ENCODE measurements at places on chromosomes 16 and 17.

DNA sequence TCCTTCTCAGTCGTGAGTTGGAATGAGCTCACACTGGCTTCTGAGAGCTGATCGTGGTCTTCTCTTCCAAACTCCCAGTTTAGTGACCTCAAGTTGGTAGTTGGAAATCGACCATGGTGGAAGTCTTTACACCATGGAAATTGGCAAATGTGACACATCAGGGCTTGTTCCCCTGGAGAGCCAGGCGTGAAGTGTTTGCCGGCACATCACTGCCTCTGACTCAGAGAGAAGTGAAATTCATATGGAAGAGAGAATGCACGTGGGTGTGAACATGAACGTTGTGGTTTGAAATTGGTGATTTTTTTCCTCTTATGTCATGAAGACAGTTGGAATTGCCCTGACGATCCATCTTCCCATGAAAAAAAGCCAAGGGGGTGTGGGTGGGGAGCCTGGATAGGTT, 47.4 kb downstream of the AXIN2 start:
- DNase-seq, result no peak

GRCh38 chr17:17859909-17860765, 23.4 kb upstream of the SREBF1 start:
- peak; percentile 73 for DNase-seq

- no peak for DNase-seq
These were observed 544.6 kb downstream of the CDH13 start for GRCh38 chr16:83171396-83171795.

GRCh38 chr17:8121407-8121680, 2.6 kb downstream of the HES7 start:
- no peak for DNase-seq

GRCh38 chr17:69326377-69327059, 415 bp downstream of the ABCA5 start:
- DNase-seq, result no peak

- DNase-seq, result peak; percentile 78
These were observed at the start of gene TNFSF12 for GRCh38 chr17:7548585-7549400. TSS of gene TNFSF12 (plus strand) at chr17:7549058. CDS start at chr17:7549154, 96 bp downstream.

DNA sequence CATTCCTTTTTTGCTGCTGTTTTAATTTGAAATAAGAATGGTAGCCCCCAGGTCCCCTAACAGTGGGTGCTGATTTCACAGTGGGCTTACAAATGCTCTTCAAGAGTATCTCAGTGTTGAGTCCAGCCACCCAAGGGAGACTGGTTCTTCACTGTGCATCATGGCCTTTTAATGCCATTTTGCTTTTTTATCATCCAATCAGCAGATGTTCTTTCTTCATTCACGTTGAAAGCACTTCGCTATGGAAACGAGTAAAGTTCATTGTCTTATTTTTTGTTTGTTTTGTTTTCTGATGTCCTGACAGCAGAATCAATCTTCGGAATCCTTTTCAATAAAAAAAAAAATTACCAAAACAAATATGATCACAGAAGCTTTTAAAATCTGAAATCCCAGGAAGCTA, 429.0 kb downstream of the MAF start:
- DNase-seq, result no peak

DNA sequence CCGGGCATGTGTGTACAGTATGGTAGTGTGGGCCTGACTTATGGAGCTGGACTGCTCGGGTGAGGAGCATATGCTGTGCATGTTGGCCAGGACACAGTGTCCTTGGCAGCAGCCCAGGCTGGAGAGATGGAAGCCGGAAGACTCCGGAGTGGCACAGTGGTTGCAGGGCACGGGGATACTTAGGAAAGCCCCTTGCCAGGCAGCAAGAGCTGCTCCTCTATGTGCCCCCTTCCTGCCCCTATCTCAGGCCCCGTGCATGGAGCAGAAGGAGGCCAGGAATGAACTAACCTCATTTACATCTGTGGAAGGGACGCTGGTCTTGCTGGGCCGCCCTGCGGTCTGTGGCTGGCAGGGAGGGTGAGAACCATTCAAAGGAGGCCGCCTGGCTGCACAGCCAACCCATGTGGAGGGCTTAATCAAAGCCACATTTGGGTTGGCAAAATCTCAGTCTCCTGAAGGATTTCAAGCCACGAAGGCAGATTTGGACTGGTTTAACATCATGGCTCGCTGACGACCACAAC, 32.2 kb upstream of the RCVRN start:
- DNase-seq, result no peak

- DNase-seq, result no peak
These were observed 87.7 kb downstream of the MRM3 start for GRCh38 chr17:869567-870525.

DNA sequence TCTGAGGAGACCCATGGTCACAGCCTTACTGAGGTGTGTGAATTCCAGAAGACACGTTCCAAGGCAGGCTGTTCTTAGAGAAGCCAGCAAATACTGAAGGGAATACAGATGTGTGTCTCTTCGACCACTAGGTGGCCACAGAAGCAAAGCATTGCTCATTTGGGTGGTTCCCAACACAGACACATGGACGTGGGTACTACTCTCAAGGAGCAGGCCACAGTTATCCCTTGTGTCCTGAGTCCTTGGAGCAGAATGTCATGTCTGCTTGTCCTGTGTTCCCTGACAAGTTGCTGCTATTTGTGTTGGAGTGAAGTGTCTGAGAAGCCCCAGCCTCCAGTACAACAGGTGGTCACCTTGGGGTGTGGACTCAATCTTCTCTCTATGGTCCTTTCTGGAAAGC, 30.3 kb downstream of the HMOX2 start:
- peak; percentile 78 for DNase-seq

GRCh38 chr16:13154799-13155198, 253.4 kb downstream of the SHISA9 start:
- DNase-seq, result no peak

- DNase-seq, result no peak
These were observed 11.3 kb upstream of the BCAR1 start for GRCh38 chr16:75262800-75263127.

DNA sequence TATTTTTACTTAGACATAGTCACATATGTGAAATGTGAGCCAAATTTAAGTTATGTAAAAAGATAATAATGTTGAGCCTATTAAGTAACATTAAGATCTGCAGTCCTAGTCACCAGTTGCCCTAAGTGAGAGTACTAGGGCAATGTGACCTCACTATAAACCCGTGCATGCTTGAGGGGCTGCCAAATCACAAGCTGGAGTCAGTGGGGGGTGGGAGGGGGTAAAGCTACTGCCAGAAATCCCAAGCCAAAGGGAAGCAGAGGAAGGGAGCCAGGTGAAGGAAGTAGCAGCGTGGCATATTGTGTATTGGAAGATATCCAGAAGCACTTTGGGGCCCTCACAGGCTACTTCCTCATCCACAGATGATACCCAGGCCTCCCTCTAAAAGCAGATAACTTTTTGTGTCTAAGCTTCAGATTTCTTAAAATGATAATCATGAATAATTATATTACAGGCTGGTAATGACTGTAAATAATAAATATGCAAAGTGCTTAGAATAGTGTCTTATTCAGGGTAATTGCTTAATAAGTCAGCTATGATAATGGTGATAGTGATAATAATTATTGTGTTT, 134.1 kb downstream of the CA10 start:
- no peak for DNase-seq

DNA sequence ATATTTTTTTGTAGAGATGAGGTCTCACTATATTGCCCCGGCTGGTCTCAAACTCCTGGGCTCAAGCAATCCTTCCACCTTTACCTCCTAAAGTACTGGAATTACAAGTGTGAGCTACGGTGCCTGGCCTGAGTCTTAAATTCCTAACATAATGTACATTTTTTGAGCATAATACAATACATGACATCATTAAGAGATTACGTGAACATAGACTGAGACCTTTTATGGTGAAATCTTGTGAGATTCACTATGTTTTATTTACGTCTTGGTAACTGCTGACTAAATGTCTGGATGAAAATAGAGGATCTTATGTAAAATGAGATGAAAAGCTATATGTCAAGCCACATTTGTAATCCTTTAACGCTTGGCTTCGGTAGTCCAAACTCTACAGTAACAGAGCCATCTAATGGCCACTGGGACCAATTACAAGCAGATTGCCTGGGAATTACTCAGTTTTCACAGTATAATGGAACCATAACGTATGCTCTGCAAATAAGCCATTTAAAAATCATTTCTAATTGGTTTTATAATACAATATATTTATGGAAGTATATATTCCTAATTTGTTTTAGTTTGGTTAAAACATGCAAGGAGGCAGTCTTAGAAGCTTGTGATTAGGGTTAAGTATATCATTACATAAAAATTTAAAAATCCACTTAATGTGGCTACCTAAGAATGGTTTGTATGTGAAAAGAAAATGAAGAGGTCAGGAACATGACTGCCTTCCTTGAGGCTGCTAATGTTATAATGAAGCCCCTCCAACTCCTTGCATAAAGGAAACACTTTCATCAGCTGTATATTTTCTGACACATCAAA, 8.1 kb upstream of the EFCAB13 start:
- DNase-seq, result peak; percentile 56

GRCh38 chr17:40499551-40500189, 1.8 kb downstream of the TNS4 start:
- no peak for DNase-seq

GRCh38 chr17:61064087-61064951, 335.3 kb upstream of the TBX2 start:
- DNase-seq, result no peak

- no peak for DNase-seq
These were observed 68.4 kb downstream of the NOG start for GRCh38 chr17:56661906-56662305.

- no peak for DNase-seq
These were observed 1.2 kb downstream of the MIF4GD start for GRCh38 chr17:75269844-75270217.

- no peak for DNase-seq
These were observed 193.4 kb upstream of the CDH11 start for GRCh38 chr16:65315081-65315780.

- no peak for DNase-seq
These were observed 22.3 kb downstream of the SRP68 start for GRCh38 chr17:76049836-76050537.

GRCh38 chr16:59905131-59905530, 1171.0 kb upstream of the GOT2 start:
- no peak for DNase-seq

- no peak for DNase-seq
These were observed 141.5 kb downstream of the TRIM37 start for GRCh38 chr17:58965221-58965620.

- no peak for DNase-seq
These were observed 2.7 kb downstream of the MPRIP start for GRCh38 chr17:17044846-17045561.

DNA sequence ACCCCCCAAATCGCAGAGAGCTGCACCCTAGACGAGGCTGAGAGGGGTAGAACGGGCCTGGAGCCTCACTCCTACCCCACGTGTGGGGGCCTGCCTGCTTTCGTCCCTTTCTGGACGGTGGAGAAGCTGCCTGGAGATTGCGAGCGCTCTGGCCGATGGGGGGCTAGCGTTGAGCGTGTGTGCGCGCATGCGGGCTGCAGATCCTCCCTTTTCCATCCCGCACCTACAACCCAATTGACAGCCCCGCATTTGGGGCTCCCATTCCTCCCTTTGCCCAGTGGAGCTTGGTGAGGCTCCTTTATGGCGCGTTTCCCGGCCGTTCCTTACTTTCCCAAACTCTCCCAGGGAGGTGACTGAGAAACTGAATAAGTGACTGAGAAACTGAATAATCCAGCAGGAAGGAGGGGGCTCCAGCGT, 907 bp upstream of the ESRP2 start:
- DNase-seq, result no peak

- DNase-seq, result no peak
These were observed 39.3 kb downstream of the MSI2 start for GRCh38 chr17:57295526-57296023.

- no peak for DNase-seq
These were observed 118.2 kb upstream of the KCNJ18 start for GRCh38 chr17:21573961-21574610.

DNA sequence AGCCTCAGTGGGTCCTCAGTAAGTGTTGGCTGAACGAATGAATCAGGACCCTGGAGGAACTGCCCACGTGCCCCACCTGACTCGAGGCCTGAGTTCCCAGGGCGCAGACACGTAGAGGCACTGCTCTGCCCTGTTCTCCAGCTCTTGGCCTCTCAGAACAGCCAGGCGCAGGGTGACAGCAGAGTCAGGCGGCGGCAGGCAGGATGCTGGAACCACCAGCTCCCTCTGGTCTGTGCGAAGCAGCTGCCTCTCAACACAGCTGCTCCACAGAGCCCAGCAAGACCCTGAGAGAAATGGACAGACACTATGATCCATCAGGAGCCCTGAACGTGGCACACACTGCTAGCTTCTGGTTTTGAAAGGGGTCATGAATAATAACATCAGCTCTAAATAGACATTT, 53.1 kb upstream of the BCO1 start:
- DNase-seq, result no peak

GRCh38 chr17:18187821-18188761, 4.5 kb downstream of the ALKBH5 start:
- peak; percentile 75 for DNase-seq

GRCh38 chr16:74734361-74735161, 33.9 kb upstream of the MLKL start:
- DNase-seq, result no peak

GRCh38 chr17:56523042-56523441, 70.5 kb upstream of the NOG start:
- DNase-seq, result no peak

- no peak for DNase-seq
These were observed 13.2 kb upstream of the ALOX12B start for GRCh38 chr17:8100763-8101162.

DNA sequence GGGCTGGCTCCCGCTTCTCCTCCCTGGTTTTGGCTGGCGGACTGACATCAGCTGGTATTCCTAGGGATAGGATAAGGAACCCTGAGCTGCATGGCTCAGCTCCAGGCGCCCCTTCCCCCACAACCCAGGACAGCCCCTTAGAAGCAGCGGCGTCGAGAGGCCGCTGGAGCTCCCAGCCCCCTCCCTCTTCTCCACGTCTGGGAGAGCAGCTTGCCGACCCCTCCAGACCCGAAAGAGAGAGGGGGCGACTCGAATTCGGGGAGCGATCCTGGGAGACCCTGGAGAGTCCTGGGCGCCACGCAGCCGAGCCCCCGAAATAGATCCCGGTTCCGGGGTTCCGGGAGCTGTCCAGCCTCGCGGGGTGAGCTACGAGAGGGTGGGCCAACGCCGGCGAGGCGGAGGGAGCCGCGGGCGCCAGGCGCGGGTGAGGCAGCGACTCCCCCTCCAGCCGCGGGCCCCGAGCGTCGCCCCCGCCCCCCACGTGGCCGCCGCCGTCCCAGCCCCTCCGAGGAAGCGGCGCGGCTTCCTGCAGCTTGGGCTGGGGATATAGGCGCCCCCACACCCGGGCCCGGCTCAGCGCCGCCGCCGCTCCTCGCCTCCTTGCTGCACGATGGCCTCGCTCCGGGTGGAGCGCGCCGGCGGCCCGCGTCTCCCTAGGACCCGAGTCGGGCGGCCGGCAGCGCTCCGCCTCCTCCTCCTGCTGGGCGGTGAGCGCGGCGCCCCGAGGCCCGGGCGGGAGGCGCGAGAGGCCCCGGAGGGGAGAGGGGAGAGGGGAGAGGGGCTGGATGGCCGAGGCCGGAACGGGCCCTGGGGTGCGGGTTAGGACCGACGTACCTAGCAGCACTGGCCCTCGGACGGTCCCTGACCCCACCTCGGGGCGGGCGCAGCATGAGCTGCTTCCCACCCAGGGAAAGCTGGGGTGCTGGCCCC, at the start of gene RAMP2:
Gene RAMP2, plus strand, starts transcription at position 576 of the 930 bp plus-strand sequence. Its CDS starts 35 bp downstream, at position 611.
- DNase-seq, result no peak

- peak; percentile 87 for DNase-seq
These were observed 5.7 kb downstream of the TRIM47 start for GRCh38 chr17:75872434-75873351.

GRCh38 chr16:77211880-77212740, 12.9 kb downstream of the SYCE1L start:
- peak; percentile 72 for DNase-seq

Measured in activated CD8-positive, alpha-beta memory T cell treated with anti-CD3 and anti-CD28 coated beads, Interleukin-2, amount 10 ng/mL, durations not matched to agents 7 days and 5 days (primary cell).